ENCODE measurements at places on chromosomes 2 and 18.

GRCh38 chr2:68809324-68810240, 61.6 kb downstream of the BMP10 start:
- DNase-seq: no peak

GRCh38 chr2:65397122-65397521, 35.3 kb downstream of the SPRED2 start:
- DNase-seq: no peak

DNA sequence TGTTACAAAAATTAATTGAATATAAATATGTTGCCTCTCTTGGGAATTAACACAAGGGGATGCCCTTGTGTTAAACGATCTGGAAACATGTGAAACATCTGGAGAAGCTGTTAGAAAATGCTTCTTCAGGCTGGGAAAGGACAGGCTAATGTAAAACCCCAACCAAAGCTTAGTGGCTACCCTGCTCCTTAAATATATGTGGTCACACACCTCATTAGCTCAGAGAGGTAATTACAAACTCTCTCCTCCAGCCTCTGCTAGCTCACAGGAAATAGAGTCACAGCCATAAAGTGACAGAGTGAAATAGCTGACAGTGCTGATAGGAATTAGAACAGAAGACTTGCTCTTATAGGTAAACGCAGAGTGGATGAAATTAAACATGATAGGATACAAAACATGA, 155.9 kb downstream of the RAB3GAP1 start:
- DNase-seq: no peak

- peak; percentile 84 for DNase-seq
Measured at GRCh38 chr2:128318776-128319464, at the start of gene HS6ST1. HS6ST1 (minus strand) TSS chr2:128318868; CDS start chr2:128318563, 305 bp downstream.

DNA sequence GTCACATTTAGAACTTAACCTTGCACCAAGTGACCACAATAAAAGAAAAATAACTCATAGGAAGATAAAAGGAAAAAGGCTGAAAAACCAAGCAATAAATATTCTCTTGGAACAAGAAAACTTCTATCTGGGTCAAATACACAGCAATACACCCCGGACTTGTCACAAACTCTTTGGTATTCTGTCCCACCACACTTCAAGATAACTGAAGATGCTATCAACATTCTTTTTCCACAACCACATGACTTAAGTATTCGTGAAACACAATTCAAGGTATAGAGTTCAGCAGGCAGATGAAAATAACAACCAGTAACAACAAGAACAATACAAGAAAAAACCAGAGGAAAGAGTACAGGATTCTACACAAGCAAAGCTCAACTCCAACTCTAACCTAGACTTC, 18.0 kb downstream of the MBD2 start:
- DNase-seq: no peak

DNA sequence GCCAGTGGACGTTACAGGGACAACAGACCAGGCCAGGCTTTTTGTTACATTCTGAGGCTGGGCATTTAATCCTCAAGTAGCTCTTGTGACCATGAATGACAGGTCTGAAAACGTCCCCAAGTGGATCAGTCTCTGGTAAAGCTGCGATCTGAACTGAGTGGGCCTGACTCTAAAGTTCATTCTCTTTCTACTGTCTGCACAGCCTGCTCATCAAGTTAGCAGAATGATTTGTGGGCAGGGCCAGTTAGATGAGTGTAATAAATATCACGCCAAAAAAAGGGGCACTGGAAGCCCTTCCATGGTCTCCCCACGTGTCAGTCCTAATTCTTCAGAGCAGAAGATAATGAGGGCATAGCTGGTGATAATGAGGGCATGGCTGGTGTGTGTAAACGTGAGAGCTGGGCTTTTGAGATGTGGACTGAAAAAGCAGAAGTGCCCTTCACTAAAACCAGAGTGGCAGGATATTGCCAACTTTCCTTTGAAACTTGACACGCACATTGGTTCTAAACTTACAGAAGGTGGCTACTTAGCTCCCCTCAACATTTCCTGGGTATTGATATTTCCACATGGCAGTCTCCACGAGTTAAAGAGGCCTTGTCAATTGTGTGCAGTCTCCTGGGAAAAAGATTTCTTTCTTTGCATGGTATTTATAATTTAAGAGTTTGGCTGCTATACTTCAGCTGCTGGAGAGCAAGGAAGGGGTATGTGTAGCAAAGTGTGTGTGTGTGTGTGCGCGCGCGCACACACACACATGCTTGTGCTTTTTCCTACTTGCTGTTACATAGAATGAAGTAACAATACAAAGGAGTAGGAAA, 72.7 kb upstream of the LYPD6B start:
- no peak for DNase-seq

DNA sequence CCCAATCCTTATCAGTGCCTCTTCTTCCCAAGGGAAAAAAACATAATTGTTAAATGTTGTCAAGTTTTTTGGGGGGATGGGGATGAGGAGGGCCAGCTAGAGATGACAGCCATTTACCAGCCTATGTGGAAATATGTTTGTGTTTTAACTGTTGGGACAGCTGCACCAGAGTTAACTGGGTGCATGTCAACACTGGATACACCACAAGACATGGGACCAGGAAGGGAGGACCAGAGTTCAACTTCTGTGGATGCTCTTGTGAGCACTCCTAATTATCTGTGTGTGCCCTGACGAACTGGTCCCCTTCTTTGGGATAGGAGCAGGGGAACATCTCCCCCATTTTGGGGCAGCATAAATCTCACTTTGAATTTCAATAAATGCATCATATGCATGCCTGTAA, 66.1 kb upstream of the FZD5 start:
- DNase-seq: no peak

- no peak for DNase-seq
Measured at GRCh38 chr2:54866868-54867267, 143.4 kb downstream of the EML6 start.

DNA sequence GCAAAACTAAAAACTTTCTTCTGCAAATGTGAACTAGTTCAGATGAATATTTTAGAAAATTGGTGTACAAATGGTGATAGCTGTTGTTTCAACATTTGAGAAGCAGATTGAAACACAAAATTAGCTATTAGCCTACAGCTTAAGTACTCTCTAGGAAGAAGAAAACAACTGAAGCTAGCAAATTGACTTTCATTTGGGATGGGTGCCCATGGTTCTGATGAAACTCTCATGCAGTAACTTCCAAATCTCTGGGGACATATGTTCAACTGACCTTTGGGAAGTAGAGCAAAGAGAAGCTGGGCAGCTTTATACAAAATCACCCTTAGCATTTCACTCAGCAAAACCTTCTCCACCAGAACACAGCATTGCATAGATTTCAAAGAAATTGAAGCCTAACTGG, 119.0 kb downstream of the GALNT13 start:
- no peak for DNase-seq

GRCh38 chr18:12686100-12686499, 16.4 kb downstream of the CEP76 start:
- no peak for DNase-seq

DNA sequence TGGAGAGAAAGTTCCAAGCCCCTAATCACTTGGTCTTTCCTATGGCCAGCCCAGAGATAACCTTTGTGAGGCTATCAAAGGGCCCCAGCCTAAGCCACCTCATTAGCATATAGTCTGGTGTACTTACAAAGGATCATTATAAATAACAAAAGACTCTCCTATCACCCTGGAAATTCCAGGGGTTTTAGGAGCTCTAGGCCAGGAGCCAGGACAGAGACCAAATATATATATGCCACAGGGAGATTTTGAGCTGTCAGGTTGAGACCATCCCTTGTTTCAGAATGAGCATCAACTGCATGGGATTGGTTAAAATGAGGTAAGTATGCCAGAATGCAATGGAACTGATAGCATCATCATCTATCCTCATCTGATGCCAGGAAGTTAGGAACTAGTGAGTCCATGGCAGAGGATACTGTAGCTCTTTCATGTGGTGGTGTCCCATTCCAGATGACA, 32.1 kb upstream of the CHRNA1 start:
- no peak for DNase-seq

DNA sequence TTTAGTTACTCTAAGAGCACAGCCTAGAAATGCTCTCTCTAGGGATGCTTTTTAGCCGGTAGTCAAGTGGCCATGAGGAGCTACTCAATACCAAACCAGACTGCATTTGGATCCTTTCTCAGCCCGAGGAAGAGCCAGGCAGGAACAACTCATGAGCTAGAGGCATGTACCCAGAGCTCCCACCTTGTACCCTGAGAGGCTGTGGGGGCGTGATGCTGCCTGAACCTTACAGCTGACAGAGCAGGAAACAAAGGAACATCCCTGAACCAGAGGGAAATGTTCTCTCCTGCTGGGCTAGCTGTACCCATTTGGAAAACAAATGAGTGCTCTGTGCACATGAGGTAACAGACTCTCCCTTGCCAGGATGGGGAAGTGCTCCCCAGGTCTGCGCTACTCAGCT, 131.6 kb downstream of the OSR1 start:
- no peak for DNase-seq

GRCh38 chr2:144369416-144369815, 150.5 kb downstream of the ZEB2 start:
- no peak for DNase-seq

DNA sequence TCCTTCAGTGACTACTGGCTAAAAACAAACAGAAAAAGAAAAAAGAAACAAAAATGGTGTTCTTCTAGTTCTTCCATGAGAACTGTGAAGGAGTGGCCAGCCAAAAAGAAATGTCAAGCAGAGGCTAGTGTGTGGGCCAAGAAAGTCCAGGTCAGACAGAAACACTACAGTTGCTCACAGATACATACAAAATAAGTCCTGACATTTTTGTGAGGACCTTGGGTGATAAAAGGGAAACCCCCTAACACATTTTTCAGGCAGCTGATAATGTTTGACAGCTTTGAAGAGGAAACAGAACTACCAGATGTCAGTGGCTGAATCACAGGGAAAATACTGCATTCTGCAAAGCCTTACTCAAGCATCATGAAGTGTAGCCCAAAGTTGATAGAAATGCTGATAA, 28.1 kb downstream of the ARHGAP25 start:
- no peak for DNase-seq

DNA sequence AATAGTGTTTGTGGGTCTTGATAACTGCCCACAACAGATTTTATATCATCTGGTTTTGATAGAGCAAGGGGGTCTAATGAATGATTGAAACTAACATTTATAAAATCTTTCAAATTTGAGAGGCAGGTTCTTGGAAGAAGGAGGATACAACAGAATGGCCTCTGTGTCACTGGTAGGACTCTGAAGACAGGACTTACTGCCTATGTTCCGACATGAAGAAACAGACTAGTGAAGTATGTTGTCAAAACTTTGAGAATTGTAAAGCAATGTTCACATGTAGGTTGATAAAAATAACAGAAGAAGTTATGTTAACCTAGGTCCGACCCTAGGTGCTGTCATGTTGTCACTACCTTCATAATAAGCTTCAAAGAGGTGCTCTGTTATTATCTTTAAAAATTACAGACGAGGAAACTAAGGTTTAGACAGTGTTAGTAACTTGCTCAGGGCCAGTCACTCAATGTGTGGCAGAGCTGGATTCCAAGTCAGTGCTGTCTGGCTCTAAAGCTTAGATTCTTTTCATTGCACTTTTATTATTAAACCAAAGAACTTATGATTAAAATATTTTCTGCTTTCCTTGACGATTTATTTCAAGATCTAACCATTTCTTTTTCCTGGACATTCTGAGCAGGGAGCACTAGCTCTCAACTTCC, 146.2 kb downstream of the RPIA start:
- DNase-seq: no peak

- no peak for DNase-seq
Measured at GRCh38 chr18:10322004-10322403, 132.4 kb upstream of the APCDD1 start.

DNA sequence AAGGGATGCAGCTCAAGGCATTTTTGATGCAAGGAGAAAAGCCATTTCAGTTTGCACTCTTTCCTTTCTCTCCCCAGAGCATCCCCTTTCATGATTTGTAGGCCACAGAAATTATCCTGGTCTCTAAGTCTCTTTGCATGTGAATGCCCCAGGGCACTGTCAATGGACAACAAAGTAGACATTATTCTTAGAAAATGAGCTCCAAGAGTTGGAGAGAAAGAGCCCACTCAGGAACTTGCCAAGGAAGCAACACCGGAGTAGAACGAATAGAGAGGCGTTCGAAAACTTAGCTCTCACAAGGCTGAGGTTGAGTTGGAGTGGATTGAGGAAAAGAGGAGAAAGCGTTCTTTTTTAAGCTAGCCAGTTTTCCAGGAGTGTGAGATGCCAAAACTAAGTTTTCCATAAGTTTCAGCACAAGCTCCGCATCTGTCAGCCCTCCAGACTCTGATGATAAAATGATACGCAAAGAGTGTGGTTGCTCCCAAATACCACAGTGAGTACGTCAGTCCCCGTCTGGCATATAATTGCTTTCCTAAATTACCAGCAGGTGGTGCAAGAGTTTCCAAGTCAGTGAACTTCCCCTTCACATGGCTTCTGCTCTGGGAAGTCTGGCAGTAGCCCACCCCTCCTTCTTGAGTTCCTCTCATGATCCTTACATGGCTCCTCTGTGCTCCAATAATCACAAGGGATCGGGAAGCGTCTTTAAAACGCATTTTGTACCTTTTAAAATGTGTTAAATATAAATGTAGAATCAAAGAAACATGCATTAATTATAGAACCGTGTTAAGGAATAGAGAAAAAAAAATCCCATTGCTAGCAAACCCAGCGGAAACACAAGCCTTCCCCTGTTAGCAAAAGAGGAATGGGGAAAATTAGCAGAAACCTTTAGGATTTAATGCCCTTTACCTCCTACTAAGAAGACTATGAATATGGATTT, 1060.6 kb upstream of the FANCL start:
- no peak for DNase-seq

GRCh38 chr2:187051350-187051749, 202.4 kb upstream of the ZSWIM2 start:
- no peak for DNase-seq

DNA sequence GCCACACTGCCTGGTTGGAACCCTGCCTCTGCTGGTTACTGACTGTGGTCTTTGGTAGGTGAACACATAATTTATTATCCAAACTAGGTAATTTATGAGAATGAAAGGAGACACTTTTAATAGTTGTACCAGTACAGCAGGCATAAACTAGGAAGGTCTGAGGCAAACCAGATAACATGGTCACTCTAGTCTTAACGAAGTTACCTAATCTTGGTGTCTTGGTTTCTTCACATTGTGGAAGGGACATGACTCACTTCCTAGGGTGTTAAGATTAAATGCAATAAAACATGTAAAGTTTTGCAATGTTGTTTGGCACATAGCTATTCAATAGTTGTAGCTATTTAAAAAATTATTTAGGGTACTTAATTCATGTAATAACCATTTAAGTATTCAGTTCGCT, 23.3 kb downstream of the SPTBN1 start:
- no peak for DNase-seq

GRCh38 chr2:121695171-121695451, 41.6 kb downstream of the NIFK start:
- DNase-seq: no peak

DNA sequence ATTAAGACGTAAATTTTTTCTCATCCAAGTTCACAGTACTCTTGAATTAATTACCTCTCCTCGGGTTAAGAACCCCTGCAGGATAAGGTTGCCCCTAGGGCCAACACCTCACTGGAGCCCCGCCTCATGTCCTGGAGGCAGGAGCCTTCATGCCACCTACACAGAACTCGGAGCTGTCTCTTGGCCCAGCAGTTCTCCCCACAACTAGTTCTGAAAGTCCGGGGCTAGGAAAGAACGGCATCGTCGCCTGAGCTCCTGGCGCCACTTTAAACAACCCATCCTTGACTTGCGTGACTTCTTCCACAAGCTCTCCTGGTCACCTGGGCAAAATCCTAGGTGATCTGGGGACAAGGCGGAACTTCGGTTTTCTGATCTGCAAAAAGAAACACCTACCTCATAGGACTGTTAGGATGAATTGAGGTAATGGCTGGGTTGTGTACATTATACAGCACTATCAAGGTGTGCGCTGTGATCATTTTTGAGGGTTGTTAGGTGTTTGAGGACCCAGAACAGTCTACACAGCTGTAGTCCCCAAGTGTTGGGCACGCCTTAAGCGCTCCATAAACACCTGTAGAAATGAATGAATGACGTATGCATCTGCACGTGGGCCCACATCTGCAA, 641 bp upstream of the ITGA6 start:
- DNase-seq: no peak

Measured in stimulated activated CD8-positive, alpha-beta memory T cell treated with anti-CD3 and anti-CD28 coated beads, Interleukin-7, amount 100 ng/mL, for 1 hour (primary cell).